Kasumi-1 (cell line): ENCODE measurements at places on chromosomes 12 and 14.

GRCh38 chr14:65783576-65783975 lies 371.0 kb downstream of the FUT8 start:
- no peak for DNase-seq

GRCh38 chr14:81819344-81819743 lies 285.7 kb upstream of the SEL1L start:
- no peak for DNase-seq

DNA sequence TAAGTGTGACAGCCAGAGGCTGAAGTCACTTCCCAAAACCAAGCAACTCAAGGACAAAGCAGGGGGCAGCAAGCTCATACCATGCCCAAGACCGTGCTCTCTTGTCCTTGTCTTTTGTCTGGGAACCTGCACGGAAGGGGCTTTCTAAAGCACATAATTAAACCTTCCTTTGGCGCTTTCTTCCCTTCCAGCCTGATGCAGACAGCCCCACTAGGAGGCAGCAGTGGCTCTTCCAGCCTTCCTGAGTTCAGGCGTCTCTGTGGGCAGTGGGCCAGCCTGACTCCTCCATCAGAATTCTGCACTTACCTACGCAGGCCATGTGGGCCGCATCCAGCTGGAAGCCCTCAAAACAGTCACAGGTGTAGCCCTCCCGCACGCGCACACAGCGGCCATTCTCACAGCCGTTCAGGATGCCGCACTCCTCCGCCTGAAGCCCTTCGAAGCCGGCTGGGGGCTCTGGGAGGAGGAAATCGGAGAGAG lies 7.6 kb downstream of the ISCA2 start:
- DNase-seq, result peak; percentile 11

GRCh38 chr14:79496701-79497100 lies 714.6 kb downstream of the DIO2 start:
- no peak for DNase-seq

DNA sequence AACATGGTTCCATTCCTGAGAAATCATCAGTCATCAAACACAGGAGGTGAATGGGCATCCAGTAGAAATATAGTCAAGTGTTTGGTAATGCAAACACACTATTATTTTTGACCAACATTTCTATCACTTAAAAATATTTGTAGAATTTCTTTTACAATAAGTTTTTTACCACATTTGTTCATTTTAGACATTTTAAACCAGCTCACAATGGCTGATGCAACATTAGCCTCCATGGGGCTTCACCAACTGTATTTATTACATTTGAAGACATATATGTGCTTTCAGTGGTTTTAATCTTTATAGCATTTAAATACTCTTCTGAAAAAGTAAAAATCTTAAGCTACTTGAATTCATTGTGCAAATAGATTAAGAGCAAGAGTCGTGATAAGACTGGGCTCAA lies 1201.4 kb upstream of the TMEM132C start:
- DNase-seq, result no peak

GRCh38 chr14:42565556-42565955 lies 958.9 kb downstream of the LRFN5 start:
- DNase-seq, result peak; percentile 26

- DNase-seq, result no peak
Measured at GRCh38 chr12:65495233-65495632, 216.8 kb downstream of the MSRB3 start.

GRCh38 chr14:91363776-91364523 lies 53.7 kb downstream of the CCDC88C start:
- peak; percentile 9 for DNase-seq

DNA sequence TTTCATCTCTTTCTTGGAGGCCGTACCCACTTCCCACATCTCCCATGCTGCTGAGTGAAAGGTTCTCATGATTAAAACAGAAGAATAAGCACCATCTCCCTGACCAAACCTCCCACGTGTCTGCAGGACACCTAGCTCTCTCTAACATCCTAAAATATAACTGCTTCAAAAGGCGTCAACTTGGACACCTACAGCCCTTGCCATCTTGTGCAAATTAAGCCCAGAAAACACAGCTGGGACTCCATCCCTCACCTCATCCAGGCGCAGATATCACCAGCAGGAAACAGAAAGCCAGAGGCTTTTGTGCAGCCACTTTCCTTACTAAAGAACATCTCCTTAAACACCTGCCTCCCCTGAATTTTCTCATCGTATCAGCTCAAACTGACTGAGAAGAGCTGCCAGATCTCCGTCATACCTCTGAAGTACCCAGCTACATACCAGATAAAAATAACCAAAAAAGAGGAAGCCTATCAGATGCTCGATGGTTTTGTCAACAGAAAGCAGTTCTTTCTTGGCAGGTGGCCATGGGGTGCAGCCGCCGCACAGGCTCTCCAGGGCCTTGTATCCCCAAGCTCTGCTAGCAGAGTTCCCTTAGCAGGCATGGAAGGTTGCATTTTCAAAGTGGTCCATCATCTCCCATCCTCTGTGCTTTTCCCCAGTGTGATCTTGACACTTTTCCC lies 28.8 kb downstream of the MAP3K9 start:
- DNase-seq, result peak; percentile 81

GRCh38 chr12:56629459-56630179 lies 507 bp downstream of the BAZ2A start:
- DNase-seq, result no peak

DNA sequence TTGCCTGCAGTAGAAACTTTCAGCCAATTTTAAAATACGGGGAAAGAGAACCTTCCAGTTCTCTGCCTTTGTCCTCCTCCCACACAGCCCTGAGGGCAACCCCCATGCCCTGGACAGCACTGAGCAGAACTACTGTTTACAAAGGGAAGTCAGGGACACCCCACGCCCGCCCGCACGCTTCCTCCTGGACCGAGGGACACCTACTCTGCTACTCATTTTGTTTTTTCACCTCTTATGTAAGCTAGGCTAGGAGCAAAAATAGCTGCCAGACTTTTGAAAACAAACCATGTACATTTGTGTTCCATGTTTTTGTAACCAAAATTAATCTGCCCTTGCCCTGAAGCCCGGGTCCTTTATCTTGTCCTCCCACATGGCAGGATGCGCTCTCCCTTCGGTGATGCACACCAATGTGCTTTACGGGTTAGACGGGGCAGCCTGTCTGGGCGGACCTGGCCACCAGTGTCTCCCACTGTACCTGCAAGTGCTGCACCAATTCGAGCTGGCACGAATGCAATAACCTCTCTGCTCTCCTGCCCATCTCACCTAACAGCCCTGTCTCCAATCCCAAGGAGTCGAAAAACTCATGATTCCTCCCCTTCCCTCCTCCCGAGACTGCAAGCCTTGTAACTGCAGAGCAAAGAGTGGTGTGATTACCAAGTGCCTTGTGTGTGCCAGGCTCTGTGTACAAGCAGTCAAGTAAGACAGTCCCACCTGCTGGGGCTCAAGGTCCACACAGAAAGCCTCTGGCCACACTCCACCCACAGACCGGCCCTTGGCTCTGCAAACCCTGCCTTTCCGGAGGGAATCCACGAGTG lies 85.2 kb downstream of the CCDC88C start:
- DNase-seq, result no peak

DNA sequence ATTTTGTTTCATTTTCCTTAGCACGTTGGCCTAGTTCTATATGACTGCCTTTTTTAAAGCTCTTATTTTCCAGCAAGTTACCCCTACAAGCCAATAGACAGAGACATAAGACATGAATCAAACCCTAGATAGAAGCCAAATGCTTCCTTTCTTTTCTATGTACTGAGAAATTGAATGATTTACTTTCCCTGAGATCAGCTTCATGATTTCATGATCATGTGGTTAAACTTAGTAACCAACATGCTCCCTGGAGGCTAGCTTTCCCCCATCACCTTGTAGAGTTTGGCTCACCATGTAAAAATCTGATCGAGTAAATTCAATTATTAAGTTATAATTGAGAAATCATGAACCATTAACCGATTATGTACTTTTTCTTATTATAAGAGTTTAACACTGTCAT lies 148.1 kb upstream of the LRIG3 start:
- no peak for DNase-seq

GRCh38 chr12:39824505-39825212 lies 205.1 kb upstream of the ABCD2 start:
- no peak for DNase-seq

- DNase-seq, result no peak
Measured at GRCh38 chr12:64236549-64236948, 14.5 kb upstream of the KICS2 start.

GRCh38 chr12:28343713-28344112 lies 153.5 kb downstream of the CCDC91 start:
- no peak for DNase-seq

DNA sequence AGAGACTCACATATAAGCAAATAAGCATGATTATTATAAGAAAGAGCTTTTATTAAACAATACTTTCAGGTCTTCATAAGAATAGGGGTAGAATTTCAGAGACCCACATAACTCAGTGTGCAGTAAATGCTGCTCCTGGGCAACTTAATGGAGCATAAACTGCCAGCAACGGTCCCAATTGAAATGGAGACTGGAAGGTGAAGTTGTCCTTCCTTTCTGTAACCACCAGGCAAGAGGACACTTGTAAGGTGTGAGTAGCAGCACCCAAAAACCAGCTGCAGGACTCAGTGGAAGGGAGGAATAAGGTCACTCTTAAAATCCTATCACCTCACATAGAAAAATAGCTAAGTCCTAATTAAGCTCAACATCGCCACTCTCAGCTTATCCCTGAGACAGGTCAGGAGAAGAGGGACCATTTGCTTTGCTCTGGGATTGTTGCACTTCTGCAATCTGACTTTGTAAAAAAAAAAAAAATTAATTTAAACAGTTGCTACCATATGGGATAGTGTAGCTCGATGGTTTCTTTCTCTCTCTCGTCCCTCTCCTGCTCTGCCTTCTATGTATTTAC lies 22.7 kb upstream of the LTA4H start:
- no peak for DNase-seq

DNA sequence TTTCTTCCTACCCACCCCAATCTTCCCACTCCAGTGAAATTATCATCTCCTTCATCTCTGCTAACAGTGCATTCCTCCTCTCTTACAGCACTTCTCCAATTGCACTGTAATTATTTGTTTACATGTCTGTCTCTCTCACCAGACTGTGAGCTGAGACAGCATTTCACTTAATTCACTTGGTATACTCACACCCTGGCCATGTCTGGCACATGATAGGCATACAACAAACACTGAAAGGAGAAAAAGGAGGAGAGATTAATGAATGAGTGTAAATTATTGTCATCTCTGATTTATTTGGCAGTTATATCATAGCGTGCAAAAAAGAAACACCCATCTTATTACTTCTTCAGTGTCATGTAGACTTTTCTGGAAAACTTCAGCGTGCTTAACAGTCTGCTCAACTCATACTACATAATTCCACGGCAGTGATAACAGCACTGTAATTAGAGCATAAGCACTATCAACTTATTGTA lies 452.3 kb downstream of the ADAMTS20 start:
- DNase-seq, result no peak

GRCh38 chr12:120468821-120469449 lies 613 bp downstream of the SRSF9 start:
- peak; percentile 36 for DNase-seq

- DNase-seq, result no peak
Measured at GRCh38 chr12:51620448-51620847, 29.4 kb downstream of the SCN8A start.

GRCh38 chr14:32728976-32729375 lies 209.7 kb upstream of the NPAS3 start:
- DNase-seq, result no peak

GRCh38 chr12:50740307-50740706 lies 23.6 kb upstream of the ATF1 start:
- no peak for DNase-seq

DNA sequence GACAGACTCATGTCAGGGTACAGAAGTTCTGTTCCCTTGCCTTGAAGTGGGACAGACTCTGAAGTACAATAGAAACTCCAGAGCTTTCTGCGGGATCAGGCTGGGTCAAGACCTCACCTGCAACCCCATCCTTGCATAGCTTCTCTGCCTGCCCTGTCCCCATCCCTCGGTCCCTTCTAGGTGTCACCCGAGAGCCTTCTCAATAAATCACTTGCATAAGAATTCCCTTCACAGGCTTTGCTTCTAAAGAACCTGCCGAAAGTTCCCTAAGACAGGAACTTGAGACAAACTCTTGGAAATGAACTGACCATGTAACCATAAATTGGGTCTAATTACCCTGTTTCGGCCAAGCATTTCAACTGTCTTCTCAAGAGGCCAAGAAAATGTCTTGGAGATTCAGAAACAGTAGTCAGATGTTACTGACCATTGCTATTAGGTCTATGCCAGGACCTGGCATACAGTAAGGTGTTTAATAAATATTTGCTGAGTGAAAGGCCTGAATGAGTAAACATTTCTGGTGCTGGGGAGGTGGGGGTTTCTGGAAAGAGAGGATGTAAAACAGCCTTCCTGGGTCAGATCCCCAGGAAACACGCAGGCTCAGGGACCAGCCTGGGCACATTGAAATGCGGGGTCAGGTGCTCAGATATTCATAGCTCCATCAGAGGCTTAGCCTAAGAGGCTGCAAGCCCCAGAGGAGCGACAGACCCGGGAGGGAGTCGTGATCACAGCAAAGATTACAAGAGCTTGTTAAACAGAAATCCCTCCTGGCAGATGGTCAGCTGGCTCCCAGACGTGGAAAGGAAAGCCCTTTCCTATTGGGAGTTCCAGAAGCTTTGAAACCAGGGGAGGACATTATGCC lies 226.2 kb upstream of the LHX5 start:
- DNase-seq, result no peak

GRCh38 chr14:37600880-37601741 lies 5.7 kb downstream of the TTC6 start:
- no peak for DNase-seq

DNA sequence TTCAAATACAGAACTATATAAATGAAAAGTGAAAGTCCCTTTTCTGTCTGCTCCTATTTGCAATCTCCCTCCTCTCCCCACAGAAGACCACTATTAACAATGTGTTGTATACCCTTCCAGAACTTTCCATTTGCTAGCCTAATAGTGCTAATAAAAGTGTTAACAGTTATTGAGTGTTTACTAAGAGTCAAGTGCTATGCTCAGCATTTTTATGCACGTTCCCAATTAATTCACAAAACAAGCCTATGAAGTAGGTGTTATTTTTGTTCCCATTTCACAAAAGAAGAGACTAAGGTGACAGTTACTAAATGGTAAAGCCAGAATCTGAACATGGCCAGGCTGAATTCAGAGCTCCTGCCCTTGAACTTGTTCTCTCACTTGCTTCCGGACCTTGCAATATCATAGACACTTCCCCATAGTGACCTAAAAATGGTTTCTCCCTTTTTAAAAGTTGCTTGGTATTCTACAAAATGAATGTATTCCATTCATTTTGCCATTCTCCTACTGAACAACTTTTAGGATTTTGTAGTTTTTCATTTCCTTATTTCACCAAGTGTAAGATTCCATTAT lies 1.6 kb upstream of the PRKAB1 start:
- peak; percentile 74 for DNase-seq

DNA sequence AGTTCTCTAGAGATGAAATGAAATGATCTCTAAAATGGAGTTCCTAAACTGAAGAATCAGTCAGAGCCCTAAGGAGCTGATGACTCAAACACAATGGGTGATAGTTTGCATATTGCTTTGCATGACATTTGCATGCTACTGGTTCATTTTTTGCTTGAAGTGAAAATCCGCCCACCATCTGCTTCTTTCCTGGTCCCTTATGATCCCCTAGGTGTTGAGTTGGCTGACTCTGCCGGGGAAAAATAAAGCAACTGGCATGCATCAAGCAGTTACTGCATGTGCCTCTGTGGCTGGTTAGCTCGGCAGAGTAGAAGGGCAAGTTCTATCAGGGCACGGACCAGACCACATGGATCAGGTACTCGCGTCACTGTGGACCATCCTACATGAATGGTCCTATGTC lies 151.1 kb downstream of the PPM1H start:
- DNase-seq, result no peak

GRCh38 chr12:124311292-124312109 lies 16.6 kb downstream of the RFLNA start:
- DNase-seq, result no peak
